Stimulated activated CD8-positive, alpha-beta memory T cell treated with anti-CD3 and anti-CD28 coated beads, Interleukin-15, amount 100 ng/mL, for 24 hours (primary cell): ENCODE measurements at places on chromosomes 6 and 20.

DNA sequence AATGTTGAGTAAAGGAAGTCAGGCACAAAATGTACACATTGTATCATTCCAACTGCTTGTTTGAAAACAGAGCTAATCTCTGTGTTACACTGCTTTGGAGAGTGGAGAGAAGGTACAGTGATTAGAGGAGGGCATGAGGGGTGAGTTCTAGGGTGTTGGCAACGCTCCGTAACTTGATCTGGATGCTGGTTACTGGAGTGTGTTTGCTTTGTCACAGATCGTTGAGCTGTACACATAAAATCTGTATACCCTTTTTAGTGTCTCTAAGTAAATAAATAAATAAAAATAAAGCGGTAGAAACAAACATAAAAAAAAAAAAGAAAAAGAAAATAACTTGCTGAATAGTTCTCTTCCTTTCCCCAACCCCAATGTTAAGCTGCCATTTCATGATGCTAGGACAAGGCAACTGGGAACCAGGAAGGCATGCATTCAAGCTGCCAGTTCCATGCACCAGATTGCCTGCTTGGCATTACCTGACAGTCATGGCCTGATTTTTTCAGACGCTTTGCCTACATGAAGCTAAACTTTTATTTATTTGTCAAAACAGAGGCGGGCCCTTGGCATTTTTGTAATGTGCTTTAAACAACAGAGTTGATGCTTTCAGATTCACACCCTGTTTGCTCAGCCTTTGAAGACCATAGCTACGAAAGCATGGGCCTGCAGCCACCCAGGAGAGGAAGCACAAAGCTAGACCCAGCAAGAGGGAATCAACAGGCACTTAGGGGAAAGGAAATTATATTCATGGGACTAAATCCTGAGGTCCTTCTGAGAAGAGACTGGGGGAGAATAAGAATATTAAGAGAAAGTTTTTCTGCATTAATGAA lies 21.2 kb downstream of the TNFRSF21 start:
- no peak for DNase-seq

- no peak for DNase-seq
These were observed 252.3 kb downstream of the NKAIN2 start for GRCh38 chr6:124055963-124056362.

DNA sequence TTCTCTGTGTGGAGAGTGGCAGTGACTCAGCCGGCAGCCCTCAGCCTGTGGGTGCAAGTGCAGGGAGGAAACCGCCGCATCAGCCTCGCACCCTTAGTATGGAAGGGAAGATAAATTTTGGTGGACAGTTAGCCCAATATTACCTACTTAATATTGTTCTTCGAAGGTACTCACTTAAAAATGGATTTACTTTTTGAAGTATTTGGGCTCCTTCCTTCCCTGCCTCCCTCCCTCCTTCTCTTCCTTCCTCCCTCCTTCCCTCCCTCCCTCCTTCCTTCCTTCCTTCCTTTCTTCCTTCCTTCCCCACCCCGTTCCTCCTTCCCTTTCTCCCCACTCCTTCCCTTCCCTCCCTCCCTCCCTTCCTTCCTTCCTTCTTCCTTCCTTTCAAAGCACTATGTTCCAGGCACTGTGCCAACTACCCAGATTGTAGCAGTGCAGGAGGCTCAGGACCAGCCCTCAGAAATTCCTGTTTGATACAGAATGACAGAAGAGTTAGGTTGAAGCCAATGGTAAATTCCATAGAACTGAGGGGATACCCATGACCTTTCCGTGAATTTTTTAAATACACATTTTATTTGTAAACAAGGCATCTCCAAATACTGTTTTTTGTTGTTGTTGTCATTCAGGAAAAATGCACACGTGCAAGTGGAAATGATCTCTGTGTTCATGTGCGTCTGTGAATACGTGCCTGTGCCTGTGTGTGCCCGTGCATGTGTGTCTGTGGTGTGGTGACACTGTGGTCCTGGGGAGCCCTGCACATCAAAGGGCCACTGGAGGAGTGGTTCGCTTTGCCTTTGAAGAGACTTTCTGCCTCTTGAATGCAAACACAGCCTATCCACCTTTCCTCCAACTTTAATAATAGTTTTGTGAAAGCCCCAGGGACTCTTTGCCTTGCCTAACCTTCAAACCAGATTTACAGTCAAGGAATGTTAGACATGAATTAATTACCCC lies 141.7 kb downstream of the EDN3 start:
- no peak for DNase-seq

- DNase-seq, result no peak
These were observed 50.2 kb downstream of the TMEM242 start for GRCh38 chr6:157272866-157273755.

DNA sequence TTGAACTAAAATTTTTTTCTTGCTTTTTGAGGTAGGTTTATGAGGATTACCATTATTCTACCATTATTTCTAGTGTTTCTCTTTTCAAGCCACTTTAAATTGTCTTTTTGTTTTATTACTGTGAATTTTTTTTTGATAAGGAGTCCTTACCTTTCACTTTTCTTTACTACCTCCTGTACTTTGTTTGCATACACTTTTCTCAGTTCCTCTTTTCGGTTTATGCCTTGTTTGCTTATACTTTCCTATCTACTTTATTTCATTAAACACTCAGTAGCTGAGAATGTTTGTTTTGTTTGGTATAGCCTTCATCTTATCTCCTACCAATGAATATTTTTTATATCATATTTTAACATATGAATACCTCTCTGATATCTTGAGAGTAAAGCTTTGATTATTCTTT lies 147.9 kb downstream of the TFAP2B start:
- no peak for DNase-seq

DNA sequence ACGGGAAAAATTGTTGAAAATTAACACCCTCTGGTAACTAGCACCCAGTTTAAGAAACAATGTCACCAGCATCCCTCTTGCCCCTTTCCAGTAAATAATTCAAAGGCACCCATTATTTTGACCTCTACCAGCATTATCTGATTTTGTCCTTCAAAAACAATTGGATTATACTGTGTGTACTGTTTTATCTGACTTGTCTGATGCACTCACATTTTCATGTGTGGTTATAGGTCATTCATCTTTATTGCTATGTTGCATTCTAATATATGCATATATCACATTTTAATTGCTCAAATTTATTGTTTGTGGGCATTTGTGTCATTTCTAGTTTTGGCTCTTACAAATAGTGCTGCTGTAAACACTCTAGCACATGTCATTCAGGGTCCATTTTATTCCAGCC lies 260.9 kb upstream of the PRDM1 start:
- no peak for DNase-seq

DNA sequence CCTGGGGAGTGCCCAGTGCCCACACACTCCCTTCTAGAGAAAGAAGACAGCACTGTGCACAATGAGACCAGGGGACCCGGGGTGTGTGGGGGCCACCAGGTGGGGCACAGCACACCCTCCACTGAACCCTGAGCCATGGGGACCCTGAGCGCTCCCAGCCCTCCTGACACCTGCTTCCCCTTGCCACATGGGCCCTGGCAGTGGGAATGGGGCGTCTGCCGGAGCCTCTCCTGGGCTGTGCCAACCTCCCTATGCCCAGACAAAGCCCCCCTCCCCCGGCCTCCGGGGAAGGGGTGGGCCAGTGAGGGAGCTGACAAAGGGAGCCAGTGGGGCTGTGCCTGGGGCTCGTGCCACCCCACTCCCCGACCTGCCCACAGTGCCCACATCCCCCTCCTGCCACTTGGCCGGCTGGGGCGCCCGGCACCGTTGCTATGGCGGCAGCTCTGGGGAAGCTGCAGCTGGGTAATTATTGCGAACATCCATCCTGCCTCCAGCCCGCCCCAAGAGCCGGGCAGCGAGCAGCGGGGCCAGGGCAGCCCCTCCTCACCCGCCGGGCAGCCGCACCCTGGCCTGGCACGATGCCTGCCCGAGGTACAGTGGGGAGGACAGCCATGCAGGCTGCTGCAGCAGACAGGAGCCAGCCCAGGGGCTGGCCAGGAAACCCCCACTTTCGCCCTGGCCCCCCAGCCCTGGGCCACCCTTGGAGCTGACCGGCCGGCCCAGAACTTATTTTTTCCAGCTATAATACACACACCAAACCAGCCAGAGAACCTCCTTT lies 41.9 kb upstream of the NOL4L start:
- DNase-seq, result no peak

- DNase-seq, result peak; percentile 38
These were observed 41.9 kb upstream of the SUPT3H start for GRCh38 chr6:45419571-45420082.

- no peak for DNase-seq
These were observed 536.3 kb downstream of the CDH26 start for GRCh38 chr20:60494476-60494875.

- no peak for DNase-seq
These were observed 4.6 kb downstream of the XKR7 start for GRCh38 chr20:31972471-31973021.

GRCh38 chr6:24504649-24505586 lies 10.1 kb downstream of the ALDH5A1 start:
- DNase-seq, result no peak

DNA sequence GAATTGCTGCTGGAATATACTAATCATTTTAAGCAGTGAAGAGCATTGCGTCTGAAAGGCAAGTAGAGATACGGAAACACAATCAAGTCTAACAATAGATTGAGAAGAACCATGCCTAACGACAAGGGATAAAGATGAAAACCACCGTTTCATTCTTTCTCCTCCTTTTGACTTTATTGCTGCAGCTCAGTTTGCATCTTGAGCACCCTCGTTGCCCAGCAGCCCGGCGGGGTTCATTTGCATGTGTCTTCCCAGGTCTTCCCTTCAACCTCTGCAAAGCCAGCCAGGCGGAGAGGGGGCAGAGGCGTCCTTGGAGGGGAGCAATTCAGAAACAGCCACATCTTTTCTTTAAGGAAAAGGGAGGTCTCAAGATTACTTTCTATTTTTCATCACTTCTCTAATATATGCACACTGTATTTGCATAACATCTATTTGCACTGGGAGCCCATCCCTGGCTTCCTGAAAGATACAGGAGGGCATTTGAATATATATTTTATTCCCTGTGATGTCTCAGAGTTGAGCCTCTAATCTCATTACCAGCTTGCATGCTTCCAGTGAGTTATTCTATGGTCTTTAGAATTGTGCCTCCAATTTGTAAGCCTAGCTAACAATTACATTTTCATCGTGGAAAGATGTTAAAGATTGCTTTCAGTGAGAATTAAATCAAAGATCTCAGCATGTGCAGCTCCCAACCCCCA lies 18.7 kb upstream of the PXDC1 start:
- no peak for DNase-seq

DNA sequence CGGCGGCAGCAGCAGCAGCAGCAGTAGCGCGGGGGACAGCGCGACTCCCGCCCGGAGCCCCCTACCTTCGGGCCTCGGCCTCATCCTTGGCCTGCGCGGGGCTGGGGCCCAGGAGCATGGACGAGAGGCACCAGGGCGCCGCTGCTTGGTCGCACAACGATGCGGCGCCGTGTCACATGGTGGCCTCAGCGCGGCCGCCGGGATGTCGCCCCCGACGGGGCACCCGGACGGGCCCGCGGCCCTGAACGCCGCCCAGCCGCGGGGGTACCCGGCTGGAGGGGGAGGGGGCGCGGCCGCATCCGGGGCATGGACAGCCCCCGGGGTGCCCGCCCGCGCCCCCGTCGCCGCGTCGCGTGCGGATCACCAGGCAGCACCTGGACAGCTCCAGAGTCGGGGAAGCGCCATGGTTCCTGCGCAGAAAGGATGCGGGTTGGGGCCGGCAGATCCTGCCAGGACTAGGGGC lies 57.1 kb downstream of the CDH22 start:
- DNase-seq, result no peak

- no peak for DNase-seq
These were observed 95.8 kb upstream of the STXBP5 start for GRCh38 chr6:147108259-147108910.

GRCh38 chr6:135655055-135655454 lies 157.5 kb upstream of the AHI1 start:
- no peak for DNase-seq

DNA sequence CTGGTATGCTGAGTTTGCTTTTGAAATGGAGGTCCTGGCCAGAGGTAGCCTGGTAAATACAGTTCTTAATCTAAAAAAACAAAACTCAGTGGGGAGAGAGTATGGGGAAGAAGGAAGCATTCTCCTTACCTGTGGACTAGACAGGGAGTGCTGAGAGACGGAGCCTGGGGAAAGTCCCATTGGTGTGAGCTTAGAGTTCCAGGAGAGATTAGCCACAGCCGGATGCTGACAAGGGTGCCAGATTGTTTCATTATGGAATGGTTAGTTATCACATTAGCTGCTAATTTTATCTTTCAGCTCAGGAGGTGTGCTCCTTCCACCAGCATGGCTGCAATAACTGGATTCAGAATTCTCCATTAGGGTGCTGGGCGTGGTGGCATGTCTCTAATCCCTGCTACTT lies 75.9 kb downstream of the RREB1 start:
- no peak for DNase-seq

GRCh38 chr20:22511943-22512910 lies 72.1 kb downstream of the FOXA2 start:
- no peak for DNase-seq

GRCh38 chr20:11716239-11716944 lies 201.3 kb upstream of the BTBD3 start:
- no peak for DNase-seq
